Activated CD8-positive, alpha-beta memory T cell treated with anti-CD3 and anti-CD28 coated beads for 48 hours (primary cell): ENCODE measurements at places on chromosomes 7 and 10.

DNA sequence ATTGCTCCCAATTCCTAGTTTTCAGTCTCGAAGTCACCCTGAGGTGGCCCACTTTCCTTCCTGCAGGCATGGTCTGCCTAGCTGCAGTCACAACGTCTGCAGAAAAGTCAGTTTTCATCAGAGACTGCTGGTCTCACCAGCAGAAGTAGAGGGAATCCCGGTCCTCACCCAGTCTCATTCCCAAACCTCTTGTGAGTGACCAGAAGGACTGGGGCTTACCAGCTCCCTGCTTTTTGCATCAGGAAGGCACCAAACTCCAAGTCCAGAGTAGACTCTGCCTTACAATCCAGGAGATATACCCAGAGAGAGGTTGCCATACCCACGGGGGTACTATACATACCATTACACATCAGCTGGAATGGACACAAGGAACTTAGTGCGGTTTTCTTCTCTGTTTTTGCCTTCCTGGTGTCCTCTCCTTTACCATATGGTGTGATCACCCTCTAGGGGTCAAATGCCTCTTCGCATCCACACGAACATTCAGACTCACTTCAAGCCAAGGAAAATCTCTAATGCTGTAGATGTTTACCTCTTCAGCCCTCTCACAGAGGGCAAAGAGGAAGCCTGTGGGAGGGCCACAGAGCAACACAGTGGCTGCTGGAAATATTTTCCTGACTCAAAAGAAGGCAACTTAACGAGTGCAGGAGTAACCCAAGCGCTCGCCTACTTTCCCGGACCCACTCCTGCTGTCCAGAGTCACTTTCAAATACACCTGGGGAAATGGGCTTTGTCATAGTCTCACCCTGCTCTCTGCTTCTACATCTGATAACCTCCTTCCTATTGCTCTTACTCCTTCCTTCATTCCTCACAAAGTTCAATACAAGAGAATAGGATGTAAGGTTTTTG, 220.9 kb downstream of the C7orf25 start:
- no peak for DNase-seq

DNA sequence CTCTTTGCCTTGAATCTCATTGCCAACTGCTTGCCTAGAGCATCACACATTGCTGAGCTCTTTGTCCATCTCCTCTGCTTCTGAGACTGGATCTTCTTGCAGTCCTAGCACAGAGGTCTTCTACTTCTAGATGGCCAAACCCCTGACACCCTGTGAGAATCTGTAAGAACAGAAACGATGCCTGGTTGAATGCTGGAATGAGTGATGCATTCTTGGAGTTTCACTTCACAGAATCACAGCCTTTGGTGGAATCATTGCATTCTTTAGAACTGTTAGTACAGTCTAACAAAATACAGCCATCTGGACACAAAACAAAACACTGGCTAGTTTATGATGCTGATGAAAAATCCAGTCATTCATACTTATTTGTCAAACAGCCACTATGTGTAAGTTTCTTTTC, 141.7 kb upstream of the ITGB1 start:
- no peak for DNase-seq

DNA sequence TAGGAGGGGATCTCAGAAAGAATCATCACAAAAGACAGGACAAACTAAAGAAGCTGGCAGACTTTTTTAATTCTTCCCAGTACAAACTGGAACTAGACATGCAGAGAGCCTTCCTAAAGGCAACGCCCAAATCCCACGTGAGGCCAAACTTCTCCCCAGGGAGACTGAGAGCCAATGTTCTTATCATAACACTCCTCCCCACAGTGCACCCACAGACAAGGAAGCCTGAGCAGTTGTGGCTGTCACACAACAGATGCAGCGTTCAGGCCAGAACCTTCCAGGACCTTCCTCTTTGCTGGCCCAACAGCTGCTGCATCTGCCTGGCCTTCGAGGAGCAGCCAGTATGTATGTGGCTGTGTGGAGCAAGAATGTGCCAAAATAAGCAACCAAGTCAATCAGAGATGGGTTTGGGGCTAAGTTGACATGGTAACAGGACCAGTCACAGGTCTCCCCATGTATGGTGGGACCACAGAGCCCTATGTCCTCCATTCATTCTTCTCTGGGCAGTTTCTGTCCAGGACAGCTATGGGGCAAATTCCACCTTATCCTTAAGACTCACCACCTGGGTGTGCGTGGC, 34.9 kb downstream of the SRPK2 start:
- no peak for DNase-seq

DNA sequence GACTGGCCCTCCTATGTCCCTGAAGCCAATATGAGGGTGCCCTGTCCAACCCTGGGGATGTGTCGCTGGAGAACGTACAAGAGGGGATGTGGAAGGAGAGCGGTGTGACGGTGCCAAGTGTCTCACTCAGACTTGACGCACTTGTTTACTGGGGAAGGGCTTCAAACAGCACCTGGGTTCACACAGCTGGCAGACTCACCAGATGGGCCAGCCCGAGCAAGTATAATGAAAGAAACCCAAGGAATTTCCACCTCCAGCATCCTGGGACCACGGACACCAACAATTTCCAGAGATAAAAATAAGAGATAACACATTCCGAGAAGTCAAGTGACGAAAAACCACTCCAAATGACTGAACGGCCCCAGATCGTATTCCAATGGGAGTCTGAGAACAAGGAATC, 5.3 kb downstream of the ATP5MF start:
- DNase-seq: no peak

DNA sequence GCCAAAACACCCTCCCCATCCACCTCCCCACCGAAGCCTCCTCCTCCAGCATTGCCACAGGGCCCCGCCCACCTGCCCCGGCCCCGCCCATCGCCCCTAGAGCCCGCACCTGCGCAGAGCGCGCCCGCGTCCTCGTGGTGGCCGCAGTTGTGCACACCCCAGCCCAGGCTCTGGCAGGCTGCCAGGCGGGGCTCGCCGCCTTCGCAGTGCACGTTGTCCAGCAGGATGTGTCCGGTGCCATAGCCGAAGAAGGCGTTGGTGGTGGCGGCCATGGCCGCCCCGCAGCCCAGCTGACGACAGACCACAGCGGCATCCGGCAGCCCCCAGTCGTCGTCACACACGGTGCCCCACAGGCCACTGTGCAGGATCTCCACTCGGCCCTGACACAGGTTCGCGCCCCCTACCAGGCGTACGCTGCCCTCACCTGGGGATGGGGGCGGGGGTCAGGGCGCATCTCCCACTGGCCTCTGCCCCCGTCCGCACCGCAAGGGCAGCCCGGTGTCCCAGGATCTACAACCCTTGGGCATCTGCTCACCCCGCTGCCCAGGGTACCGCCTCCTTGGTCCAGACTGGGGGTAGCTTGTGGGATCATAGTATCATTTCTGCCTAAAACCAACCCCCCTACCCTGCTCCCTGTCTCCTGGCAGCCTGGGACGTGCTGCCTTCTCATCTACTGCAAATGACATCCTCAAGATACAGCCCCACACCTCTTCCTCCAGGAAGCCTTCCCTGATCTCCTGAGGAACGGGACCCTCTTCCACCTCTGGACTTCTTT, 11.9 kb downstream of the SSC4D start:
- DNase-seq: peak; percentile 74

- no peak for DNase-seq
Observed at GRCh38 chr10:70661623-70662361, 10.5 kb upstream of the ADAMTS14 start.

DNA sequence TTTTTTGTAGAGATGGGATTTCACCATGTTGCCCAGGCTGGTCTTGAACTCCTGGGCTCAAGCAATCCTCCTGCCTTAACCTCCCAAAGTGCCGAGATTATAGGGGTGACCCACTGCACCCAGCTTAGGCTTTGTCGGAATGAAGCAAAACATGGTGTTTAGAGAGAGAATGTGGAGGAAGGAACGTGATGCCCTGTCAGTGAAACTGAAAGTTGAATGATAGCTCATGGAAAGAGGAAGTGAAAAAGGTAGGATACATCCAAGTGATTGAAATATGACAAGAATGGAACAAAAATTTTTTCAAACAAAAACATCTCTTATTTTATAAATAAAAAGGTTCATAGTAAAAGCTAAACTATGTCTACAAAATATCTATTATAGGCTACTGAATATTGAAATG, 5.9 kb downstream of the AKAP9 start:
- no peak for DNase-seq

- DNase-seq: no peak
Observed at GRCh38 chr7:17774248-17774647, 166.0 kb downstream of the SNX13 start.

DNA sequence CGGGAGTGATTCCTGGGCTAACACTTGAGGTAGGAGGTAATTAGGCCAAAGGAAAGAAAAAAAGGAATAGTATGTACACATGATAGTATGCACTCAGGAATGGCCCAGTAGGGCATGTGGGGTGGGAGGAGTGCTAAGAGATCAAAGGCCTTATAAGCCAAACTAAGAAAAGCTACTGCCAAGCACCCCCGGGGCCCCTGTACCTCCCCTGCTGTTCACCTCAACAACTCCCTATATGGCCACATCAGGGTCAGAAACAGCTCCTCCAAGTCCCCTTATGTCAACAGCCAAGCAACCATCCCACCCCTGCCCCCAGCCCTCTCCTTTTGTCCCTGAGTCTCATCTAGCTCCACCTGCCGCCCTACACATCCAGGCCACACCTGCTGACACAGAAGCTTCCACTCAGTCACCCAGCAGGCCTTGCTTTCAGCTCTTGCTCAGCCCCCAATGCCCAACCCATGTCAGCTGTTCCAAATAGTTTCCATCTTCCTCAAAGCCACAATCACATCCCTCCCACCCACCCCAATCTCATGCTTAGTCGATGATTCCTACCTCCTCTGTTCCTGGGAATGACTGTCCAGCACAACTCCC, 80.2 kb downstream of the SORBS1 start:
- DNase-seq: no peak

GRCh38 chr7:132453826-132454225, 122.4 kb downstream of the PLXNA4 start:
- DNase-seq: no peak

GRCh38 chr7:55172881-55173609, 154.2 kb downstream of the EGFR start:
- no peak for DNase-seq

DNA sequence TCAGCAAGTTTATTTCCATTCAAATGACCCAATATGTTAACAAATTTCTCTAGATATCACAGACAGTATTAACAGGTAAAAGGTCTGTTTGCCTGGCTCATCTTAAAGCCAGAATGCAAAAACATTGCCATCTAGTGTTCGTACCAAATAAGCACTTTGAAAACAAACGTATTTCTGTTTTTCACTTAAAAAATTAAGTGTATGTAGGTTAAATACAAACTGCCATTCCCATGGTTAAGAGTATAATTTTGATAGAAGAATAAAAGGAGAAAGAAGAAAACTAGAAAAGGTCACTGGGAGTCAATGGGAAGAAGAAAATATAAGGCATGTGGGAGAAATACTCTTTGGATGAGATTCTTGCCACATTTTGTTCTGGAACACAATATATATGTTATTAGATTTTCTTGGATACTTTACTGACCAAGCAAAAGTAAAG, 51.0 kb downstream of the ORC5 start:
- DNase-seq: no peak

- no peak for DNase-seq
Observed at GRCh38 chr7:106855540-106856132, 9.4 kb upstream of the PIK3CG start.

GRCh38 chr7:159213253-159213652, 68.6 kb upstream of the VIPR2 start:
- no peak for DNase-seq

DNA sequence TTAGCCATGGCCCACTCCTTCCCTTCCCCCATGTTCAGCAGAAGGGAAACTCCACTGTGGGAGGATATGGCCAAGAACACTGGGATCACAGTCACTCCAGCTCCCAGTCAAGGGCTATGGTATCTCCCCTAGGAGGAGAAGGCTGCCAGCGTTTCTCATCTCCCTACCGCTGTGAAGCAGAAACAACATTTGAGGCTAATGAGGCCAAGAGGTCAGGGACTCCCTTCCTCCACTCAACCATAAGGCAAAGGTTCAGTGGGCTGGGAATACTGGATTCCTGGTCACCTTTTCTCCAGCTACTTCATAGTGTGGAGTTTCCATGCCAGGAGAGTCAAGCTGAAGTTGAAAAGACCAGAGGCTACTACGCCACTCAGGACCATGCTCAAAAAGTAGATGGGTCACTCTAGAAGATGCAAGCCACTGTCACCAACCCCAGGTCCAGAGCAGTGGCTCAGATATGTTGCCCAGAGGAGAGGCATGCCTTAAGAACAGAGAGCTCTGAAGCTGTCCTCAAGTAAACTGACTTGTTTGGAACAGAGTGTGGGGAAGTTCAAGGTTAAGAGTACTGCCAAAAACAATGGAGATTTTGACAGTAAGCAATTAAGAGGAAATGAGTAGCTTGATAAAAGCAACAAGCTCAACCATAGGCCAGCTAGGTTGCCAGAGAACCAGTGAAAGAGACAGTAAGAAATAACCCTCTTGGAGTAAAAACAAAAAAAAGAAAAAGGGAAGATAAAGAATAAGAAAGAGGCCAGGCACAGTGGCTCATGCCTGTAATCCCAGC, 3.8 kb upstream of the TMEM140 start:
- DNase-seq: no peak

DNA sequence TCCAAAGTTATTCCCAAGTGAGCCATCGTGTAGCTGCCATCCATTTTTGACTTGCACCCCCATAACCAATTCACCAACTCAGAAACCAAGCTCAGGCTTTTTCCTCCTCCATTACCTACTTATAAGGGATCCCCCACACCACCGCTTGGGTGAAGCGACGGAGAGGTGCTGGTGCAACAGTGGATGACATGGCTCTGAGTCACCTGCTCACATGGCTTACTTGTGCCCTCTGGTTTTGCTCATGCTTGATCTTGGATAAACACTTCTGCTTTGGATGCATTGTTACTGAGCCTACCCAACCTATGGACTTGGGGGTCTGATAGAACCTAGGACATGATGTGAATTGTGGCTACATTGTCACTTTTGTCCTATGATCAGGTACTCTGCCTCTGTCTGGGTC, 12.0 kb upstream of the AKR1B1 start:
- DNase-seq: no peak

GRCh38 chr7:100886936-100887515, 2.5 kb downstream of the UFSP1 start:
- no peak for DNase-seq

GRCh38 chr7:97842006-97842405, 30.2 kb downstream of the ASNS start:
- DNase-seq: no peak

DNA sequence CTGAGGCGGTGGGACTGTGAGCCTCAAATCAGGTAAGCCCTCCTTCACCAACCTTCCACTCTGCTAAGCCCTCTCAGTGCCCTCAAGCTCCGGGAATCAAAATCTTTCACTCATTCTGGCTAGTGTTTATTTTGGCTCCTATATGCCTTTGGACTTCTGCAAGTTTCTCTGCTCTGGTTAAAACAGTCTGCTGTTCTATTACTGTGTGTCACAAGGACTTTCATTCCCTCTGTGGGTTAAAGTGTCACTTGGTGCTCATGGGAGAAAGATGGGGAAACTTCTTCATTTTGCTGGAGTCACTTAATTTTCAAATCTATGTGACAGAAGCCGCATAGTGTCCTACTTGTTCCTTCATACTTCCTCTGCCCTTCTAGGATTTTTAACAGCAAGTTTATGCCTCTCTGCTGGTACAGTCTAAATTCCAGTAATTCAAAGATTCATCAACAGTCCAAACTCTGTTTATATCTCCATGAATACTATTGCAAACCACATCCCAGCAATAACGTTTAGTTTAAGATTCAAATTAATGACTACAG, 61.3 kb downstream of the CD36 start:
- no peak for DNase-seq

- DNase-seq: no peak
Observed at GRCh38 chr7:123209786-123210185, 10.0 kb upstream of the SLC13A1 start.
